ENCODE measurements at places on chromosomes 7 and 10.
A peak's percentile ranks its signal among the peaks of the same experiment; 100 is the strongest.

DNA sequence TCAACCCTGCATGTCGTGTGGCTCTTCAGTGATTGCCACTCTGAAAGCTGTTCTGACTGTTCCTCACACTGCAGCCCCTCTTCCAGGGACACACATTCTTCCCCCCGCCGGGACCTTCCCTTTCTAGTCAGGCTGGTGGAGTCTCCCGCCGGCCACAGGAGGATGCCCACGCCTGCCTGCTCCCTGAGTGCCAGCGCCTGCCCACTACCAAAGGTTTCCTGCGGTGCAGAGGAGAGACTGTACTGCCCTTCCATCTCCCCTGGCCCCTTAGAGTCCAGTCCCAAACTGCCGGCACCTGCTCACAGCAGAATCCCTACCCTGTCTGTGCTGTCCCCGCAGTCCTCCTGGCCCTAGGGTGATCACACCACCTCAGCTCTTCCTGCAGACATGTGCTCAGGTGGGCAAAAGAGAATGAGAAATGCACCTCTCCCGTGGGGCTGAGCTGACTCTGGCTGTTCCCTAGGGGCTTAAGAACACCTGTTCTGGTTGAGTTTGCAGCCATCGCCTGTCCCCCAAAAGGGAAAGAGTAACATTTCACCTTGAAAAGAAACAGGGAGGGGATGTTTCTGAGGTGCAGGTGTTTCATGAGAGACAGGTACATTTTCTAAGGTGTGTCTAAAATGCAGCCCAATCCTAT lies 1.4 kb downstream of the PODXL start:
- no peak for DNase-seq

DNA sequence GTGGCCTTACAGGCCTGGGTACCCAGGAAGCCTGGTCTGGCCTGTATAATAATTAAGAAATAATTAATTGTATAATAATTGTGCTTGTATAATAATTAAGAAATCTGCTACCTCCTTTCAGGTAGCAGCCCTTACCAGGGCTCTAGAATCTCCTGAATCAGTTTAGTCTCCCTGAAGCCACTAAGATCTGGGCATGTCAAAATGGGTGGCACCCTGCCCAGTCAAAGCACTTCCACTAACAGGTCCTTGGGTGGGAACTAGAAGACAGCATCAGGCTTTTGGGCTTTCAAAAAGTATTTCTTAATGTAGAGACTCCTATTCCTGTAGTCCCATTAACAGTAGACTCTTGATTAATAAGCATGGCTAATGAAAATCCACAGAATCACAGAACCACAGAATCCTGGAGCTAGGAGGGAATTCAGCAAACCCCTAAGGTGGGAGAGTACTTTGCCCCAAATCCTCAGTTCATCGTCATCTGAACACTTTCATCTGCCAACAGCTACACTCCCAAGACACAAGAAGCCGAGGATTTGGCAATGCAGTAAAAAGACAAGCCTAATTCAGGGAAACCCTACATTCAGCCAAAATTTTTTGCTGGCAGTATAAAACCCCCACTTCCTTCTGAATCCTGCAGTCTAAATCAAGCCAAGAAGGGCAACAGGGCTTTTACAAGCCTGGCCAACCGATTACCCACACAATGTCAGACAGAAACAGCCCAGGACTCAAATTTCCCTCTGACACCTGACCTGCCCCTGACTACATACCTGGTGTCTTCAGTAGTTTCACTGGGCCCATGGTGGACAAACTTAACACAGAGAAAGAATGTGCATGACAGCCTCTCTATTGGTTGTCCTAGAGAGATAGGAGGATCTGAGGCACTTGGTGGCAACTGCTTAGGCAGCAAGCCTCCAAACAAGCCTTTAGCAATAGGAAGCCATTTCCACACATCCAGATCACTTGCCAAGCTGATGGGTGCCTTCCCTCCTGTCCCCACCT lies 5.9 kb upstream of the IL6 start:
- no peak for DNase-seq

GRCh38 chr10:123355748-123356481 lies 201.7 kb downstream of the BUB3 start:
- DNase-seq: no peak

DNA sequence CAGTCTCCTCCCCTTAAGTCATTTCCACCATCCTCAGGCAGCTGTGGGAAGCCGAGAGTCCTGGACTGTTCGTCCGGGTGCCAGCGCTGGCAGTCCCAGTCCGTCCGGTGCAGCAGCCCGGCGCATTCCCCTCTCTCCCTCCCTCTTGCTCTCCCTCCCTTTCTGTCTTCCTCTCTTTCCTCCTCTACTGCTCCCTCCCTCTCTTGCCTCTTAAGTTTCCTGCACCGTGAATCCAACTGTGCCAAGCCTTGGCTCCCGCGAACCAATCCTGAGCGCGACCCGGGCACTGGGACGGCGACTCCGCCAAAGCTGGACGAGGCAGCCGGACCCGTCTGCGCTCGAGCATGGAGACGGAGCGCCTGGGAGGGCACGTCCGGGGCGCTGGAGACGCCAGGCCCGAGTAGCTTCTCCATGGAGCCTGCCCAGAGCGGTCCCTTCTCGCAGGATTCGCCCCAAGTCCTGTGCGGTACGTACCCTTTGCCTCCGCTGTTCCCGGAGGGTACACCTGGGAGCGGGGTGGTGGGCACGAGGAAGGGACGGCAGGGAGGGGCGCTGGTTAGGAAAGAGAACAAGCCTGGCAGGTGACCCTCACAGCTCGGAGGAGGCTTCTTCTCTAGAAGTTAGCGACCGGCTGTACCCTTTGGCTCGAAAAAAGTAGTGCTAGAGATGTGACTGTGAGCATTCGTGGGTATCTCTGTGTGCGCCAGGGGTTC lies 1.0 kb downstream of the NXPH1 start:
- DNase-seq: peak; percentile 64

- DNase-seq: no peak
Measured at GRCh38 chr7:36904101-36904500, 179.8 kb upstream of the AOAH start.

Measured in H9 (cell line).